ENCODE measurements at places on chromosomes 1 and 21.

DNA sequence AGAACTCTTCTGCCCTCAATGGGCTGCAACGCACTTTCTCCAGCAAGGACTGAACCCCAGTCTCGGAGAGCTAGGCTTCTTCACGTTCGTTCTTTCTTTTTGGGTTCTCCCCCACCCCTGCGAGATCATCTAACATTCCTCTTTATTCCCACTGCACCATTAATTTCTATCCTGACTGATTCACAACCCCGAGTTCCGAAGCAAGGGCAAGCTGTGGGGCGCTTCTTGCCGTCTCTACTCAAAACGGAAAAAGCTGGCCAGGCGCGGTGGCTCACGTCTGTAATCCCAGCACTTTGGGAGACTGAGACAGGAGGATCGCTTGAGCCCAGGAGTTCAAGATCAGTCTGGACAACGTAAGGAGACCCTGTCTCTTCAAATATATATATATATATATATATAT is 37.4 kb upstream of the BTG2 start:
- no peak for ATAC-seq

DNA sequence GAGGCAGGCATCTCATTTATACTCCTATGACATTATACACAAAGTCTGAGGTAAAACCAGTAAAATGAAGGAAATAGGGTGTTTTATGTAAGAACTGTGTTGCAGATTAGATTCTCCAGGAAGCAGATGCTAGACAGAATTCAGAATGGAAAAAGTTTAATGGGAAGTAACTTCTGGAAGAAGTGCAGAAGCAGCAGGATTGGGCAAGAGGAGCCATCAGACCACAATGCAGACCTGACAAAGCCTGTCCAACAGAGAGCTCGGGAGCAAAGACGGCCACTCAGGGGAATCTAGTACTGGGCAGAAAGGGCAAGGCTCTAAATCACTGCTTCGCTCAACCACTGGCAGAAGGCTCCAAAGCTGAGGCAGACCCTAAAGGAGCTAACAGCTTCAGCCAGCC is 33.7 kb downstream of the FBXO42 start:
- ATAC-seq = peak; percentile 77

GRCh38 chr21:43961382-43961909 is 50.7 kb upstream of the TRAPPC10 start:
- no peak for ATAC-seq

DNA sequence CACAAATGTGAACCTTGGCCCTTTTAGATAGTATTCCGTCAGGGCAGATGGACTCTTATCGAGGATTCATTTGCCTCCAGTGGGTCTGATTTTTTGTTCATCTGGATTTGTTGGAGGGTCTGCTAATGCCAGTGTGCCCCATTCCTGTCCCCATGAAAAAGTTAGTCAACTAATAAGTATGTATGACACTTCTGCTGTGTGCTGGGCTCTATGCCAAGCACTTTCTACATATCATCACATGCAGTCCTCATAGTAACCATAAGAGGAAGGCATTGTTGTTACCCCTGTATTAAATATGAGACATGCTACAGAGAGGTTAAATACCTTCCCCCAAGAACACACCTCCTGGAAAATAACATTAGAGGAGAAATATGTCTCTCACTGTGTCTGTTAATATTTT is 46.6 kb upstream of the MAB21L3 start:
- no peak for ATAC-seq

- ATAC-seq = peak; percentile 35
Measured at GRCh38 chr1:65792669-65793358, at the start of gene PDE4B. TSS of gene PDE4B (plus strand) at chr1:65792895.

DNA sequence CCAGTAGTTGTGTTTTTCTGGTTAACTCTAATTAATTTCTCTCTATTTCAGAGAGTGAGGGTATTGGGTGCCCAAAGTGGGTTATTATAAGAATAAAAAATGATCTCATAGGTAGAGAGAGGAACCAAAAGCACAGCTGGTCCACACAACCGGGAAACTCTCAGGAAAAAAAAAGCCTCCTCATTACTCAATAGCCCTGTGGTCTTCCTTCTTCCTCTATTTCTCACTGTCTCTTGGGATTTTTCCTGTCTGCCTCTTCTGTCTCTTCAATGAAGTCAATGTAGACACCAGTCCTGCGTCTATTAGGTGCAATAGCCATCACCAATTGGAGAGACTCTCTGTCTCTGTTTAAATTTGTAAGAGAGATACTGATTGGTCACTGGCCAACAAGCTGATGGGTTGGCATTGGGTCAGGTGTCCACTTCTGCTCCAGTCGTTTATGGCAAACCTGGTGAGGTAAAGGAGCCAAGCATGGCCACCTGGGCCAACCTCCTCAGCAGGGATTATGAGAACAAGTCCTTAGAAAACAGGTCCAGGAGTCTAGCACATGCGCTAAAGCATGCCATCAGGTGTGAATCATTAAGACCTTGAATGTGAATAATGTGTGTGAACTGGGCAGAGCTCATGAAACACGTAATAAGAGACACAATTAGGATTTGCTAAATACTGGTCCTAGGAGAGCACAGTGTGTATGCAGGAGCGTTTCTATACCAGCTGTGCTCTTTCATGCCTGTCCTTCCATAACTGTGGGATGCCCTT is 443.0 kb upstream of the RUNX1 start:
- no peak for ATAC-seq

- no peak for ATAC-seq
Measured at GRCh38 chr1:110221119-110221518, 11.0 kb downstream of the KCNC4 start.

DNA sequence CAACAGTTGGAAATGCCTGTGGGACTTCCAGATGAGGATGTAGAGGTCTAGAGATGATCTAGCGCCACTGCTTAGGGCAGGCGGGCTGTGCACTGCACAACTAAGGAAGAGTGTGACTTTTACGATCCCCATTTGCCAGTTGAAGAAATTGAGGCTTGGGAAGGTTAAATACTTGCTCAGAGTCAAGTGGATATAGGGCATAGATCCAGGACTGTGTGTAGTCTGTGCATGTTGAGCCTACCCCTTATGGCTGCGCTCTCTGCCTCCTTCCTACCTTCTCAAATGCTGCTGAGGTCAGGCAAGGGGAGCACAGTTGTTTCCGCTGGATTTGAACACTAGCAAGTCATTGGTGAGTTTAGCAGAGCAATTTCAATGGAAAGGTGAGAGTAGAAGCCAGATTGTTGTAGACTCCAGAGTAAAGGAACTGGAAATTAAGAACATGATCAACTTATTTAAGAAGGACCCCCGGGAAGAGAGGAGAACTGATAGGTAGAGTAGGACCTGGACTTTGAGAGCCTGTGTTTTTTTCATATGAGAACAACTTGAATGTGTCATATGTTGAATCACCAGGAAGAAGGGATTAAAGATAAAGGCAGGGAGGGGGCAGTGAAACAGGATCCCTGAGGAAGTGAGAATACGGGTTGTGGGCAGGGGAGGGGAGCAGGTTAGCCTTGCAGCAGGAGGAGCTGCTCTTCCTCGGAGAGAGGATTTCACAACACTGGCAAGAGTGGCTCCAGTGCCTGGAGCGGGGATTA is 2.7 kb downstream of the CAPN2 start:
- no peak for ATAC-seq

DNA sequence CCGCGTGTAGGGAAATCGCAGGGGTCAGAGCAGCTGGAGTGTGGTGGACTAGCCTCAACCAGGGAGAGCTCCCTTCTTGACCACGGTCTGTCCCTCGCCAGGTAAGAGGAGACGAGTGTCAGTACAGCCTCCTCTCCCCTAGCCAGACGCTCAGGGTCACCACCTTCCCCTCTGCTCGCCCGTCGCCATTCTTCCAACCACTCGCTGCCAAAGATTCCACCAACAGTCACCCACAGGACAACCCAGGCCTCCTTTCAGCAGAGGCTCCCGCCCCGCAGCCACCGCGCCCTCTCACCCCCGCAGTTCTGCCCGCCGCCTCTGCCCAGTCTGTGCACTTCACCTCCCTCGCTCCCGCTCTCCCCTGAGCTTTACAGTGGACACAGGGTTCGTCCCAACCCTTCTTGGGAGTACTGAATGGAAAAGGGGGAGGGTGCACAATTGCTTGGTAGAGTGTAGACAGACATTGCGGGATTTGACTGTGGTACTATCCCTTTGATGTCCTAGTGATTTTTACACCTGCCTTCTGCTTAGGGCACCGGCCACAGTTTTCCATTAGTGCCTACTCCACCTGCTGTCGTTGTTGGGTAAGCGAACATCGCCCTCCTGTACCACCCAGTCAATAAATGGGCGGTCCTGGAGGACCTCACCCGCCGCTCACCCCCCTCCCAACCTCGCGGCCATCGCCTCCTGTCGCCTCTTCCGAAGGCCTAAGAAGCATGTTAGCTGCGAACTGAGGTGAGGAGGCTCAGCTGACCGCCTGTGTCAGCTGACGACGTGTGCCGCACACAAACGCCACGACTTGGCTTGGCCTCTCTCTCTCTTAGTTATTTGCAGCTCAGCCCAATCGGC is 9.2 kb upstream of the NBPF11 start:
- no peak for ATAC-seq

Measured in gastroesophageal sphincter (tissue), 4 donors.